ENCODE measurements at places on chromosomes 7 and 10.
A peak's percentile ranks its signal among the peaks of the same experiment; 100 is the strongest.

GRCh38 chr7:154836021-154836448 lies 166.9 kb downstream of the PAXIP1 start:
- no peak for ATAC-seq

GRCh38 chr7:127689194-127689772 lies 37.3 kb downstream of the SND1 start:
- ATAC-seq, result no peak

DNA sequence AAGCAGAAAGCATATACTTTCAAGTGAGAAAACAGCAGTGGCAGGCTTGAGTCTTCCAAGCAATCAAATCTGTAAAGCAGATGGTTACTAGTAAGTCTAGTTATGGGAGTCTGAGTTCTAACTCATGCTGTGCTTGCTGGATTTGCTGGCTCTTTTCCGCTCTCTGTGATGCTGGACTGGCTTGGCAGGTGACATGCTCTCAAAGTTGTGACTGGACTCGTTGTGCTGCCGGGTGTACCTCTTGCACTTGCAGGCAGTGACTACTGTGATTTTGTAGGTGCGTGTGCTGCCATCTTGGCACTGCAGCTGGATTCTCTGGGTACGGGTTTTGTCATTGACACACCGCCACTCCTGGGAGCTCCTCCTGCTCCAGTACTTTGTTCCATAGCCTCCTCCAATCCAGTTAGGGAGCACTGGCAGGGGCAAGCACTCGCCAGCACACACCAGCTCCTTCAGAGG lies 3.1 kb downstream of the SOSTDC1 start:
- no peak for ATAC-seq

DNA sequence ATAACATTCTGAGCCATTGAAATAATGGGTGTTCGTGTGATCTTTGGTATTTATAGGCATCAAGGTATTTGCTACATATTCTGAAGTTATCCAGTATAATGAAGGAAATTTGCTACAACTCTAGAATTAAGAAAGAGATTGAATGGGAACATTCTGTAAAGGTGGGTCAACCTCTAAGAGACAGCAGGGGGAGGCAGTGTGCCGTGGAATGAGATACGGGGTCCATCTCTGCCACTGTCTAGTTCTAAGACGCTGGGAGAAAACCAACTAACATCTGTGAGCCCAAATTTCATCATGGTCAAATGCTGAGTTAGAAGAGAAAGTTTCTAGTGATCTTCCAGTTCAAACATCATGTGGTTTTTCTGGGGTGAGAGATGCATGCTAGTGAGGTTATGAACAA lies 368.9 kb downstream of the SORCS1 start:
- ATAC-seq, result no peak

DNA sequence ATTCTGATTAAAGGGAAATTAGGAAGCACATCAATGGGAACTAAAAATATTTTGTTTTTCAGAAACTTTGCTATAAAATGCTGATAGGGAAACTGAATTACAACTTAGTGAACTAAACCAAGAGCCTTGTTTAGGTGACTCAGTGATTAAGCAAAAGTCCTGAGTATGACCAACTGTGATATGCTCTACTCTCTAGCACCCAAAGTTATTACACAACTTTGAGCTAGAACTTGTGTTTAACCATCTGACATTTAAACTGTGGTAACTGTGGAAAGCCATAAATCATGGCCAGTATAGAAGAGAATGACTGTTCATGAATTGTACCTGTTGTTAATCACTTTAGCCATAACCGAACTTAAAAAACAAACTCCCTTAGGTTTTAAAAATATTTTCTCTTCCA lies 127.4 kb downstream of the ZNF365 start:
- ATAC-seq, result no peak

- ATAC-seq, result no peak
These were observed 13.4 kb upstream of the FIS1 start for GRCh38 chr7:101258243-101258731.

DNA sequence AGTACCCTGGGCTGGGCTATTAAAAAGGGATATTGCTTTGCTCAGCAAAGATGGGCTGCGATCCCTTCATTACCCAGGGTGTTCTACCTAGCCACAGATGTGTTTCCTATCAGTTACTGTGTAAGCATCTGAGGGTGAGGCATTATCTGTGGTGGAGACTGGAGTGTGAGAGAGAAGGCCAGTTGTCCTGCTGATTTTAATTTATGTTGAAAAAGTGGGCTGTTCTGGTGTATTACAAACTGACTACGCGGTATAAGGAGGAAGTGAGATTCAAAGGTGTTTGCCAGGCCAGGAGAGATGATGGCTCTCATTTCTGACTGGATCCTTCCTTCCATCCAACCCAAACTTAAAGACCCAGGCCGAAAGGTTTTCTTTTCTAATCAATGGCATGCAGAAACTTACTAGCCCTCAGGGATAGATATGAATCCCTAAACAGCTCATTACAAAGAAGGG lies 7.6 kb downstream of the TCF7L2 start:
- ATAC-seq, result no peak

DNA sequence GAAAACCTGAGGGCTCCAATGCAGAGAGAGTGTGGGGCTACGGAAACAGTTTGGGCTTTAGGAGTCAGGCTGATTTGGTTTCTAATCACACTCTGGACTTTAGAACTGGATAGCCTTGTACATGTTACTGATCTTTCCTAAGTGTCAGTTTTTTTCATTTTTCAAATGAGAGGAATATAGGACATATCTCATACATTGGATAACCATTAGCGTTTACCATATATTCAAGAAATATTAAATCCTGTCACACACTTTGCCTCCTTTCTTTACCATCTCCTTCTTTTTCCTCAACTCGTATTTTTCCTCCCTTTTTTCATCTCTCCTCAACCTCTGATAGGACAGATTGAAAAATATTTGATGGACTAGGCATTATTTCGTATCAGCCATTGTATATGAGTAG lies 885.7 kb downstream of the LRMDA start:
- no peak for ATAC-seq

- ATAC-seq, result no peak
These were observed 3.1 kb downstream of the FLNC start for GRCh38 chr7:128833148-128833945.

DNA sequence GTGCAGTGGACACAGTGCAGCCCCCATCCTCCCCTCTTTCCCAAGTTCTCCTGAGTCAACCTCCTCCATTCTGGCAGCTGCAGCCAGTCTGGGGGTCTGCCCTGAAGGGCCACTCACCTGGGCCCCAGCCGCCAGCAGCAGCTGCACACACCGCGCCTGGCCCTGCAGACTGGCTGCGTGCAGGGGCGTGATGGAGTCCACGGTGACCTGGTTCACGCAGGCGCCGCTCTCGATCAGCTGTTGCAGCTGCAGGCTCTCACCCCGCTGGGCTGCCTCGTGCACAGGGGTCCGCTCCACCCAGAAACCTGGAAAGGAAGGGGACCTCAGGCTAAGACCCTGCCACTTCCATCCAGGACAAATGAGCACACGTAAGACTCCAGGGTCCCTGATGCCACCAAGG lies 13.6 kb downstream of the ASB13 start:
- no peak for ATAC-seq

GRCh38 chr10:46094931-46095750 lies 49.1 kb upstream of the MSMB start:
- no peak for ATAC-seq

DNA sequence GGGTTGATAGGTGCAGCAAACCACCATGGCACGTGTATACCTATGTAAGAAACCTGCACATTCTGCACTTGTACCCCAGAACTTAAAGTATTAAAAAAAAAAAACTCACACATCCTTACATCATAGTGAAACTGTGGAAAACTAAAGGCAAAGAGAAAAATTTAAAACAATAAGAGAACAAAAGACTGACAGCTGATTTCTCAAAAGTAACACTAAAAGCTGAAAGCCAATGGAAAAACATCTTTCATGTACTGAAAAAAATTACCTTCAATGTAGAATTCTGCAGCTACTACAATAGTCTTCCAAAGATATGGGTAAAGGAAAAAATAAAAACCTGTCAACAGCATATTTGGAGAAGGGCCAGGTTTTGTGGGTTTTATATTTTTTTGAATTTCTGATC lies 729.1 kb upstream of the NRP1 start:
- ATAC-seq, result no peak

DNA sequence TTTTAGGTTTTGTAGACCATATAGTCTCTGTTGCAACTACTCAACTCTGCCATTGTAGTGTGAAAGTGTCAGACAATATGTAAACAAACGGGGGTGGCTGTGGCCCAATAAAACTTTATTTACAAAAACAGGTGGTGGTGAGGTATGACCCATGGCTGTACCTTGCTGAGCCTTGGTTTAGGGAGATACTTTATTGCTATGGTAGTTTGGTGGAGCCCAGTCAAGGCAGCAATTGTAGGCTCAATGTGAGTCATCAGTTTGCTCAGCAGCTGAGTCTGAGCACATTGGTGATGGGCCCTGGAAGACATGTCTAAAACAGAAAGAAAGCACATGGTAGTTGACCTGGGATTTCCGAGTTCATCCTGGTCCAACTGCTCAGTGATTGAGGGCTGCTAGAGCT lies 242.5 kb downstream of the REEP3 start:
- no peak for ATAC-seq

DNA sequence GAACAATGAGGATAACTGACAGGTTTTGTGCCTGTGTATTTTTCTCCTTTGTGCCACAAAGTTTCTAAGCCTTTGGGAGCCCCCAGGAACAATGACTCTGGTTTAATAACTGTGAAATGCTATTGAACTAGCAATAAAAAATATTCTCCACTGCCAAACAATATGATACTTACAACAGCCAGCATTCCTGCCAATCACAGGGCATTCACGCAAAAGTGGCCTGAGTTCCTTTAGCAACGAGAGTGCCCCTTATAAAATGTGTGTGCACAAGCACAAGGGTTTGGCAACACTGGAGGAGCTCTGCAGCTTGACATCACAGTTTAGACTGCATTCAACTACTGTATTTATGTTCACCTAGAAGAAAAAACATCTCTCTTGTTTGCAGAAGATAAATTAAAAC lies 412.9 kb upstream of the NFE2L3 start:
- no peak for ATAC-seq

DNA sequence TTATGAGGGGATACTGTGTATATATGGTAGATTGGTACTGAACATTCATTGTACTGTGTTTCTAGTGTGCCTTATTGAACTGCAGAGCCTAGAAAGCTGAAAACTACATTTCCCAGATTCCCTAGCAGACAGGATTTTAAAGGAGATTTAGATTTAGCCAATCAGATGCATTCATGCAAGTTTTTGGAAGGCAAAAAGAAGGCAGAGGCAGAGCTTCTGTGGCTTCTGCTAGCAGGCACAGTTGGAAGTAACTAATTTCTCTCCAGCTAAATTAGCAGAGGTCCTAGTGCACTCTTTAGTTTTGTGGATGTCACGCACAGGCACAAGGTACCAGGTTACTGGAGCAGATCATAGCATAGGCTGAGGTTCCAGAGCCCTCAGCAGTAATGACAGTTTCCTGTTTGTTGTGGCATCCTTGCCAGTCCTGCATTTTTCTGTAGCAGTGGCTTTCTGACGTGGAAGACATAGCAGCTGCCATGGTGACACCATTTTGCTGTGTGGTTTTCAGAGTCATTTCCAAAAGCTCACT lies 83.7 kb upstream of the CCDC71L start:
- ATAC-seq, result no peak

DNA sequence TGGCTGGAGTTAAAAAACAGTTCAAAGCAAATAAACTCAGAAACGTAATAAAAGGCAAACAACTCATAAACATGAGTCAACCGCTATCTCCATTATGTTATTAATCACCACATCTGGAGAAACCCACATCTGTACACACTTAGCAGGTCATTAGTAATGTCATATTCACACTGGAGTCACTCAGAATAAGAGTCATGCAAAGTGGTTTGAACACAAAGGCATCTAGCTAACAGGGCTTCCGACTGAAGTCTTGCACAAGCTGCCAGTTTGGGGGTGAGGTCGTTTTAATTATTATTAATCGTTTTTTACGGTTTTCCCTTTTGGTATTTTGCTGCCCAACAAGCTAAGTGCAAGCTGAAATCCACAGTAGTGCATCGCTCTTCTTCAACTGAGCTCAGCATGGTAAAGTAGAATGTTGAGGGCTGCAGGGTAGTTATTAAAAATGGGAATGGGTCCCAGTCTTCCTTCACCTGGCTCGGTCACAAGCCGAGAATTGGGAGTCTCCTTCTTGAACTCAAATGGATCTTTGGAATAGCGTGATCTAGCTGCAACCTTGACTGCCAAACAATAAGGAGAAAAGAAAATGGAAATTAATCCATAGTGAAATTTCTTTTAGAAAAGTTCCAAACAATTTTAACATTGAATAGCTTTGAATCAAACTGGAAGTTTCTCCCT lies 663.5 kb downstream of the KCNMA1 start:
- ATAC-seq, result no peak

GRCh38 chr7:79922894-79923293 lies 211.7 kb upstream of the GNAI1 start:
- ATAC-seq, result no peak

DNA sequence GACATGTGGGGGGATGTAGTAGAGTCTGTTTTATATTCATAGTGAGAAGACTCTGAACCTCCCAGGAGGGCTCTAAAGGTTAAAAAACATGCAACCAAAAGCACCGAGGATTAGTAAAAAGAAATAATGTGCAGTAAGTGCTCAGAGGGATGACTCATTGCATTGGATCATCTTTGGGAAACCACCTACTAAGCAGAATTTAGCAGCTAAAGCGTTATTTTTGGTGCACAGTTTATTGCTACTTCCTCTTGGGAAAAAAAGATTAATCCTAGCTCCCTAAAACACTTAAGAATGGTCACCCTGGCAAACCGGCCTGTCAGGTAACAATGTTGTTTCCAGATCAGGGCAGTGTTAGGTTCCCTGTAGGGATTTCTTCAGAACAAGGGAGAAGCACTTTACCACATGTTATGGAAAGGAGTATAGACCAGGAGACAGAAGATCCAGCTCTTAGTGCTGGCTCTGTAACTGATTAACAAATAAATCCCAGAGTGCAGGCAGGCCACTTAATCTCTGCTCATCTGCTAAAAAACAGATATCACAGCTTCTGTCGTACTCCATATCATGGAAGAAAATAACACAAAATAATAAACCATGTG lies 44.8 kb upstream of the FAM133B start:
- ATAC-seq, result peak; percentile 76

- no peak for ATAC-seq
These were observed 30.3 kb downstream of the GSTO2 start for GRCh38 chr10:104299031-104299904.

- no peak for ATAC-seq
These were observed 242.6 kb downstream of the CNTNAP2 start for GRCh38 chr7:146359176-146359575.

GRCh38 chr7:36661135-36661840 lies 63.0 kb downstream of the AOAH start:
- no peak for ATAC-seq
